ENCODE measurements at places on chromosomes 1 and 21. TPM values are rescaled to one million over a fixed set of nuclear protein-coding genes. Genes with fewer than 3 reads are reported as not detected.

The NGF gene
- total RNA-seq, result 0.51 TPM

The FAM43B gene
- total RNA-seq, result 0.29 TPM

The REN gene
- not detected for total RNA-seq

The CFAP107 gene
- total RNA-seq, result not detected

Data from Daoy (cell line).